ENCODE measurements at places on chromosomes 1 and 21. TPM values are rescaled to one million over a fixed set of nuclear protein-coding genes. Genes with fewer than 3 reads are reported as not detected.

Gene OR6N1
- not detected for total RNA-seq

Gene LCE2C
- total RNA-seq: not detected

Gene CLDN8
- total RNA-seq: not detected

Gene MATN1
- not detected for total RNA-seq

Gene WDR64
- total RNA-seq: not detected

DNA sequence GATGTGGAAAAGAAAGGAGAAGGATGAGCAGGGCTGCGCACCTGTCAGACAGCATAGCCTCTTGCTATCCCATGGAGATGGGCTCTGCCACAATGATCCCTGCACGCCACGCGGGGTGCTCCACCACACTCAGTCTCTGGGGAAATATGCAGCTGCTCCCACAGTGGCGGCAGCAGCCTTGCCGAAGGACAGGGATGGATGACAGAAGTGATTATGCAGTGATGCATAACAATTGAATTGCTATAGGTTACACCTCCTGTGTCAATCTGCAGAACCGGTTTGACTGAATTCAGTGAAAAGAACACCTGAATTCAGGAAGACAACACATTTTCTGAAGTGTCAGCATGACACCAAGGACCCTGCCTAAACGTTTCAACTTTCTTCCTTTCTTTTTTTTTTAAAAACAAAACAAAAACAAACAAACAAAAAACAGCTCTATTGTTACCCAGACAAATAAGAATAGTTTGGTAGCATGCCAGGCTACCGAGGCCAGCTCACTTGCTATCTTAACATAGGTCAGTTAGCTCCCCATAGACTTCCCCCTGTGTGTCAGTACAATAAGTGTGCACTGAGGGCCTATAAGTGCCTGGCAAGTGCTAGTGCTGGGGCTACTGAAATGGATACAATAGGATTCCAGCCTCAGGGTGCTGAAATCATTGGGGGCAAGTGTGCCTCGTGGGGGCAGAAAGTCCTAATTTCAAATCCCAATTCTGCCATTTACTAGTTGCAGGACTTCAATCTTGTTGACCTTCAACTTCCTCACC, 127.6 kb upstream of the LMO4 start:
- DNase-seq: no peak

Gene CELA2B
- total RNA-seq: not detected

- no peak for DNase-seq
These were observed 16.1 kb downstream of the DIPK1A start for GRCh38 chr1:92944901-92945747.

Gene AK5
- total RNA-seq: 0.38 TPM

GRCh38 chr1:15358565-15359133, 51.0 kb upstream of the EFHD2 start:
- DNase-seq: no peak

DNA sequence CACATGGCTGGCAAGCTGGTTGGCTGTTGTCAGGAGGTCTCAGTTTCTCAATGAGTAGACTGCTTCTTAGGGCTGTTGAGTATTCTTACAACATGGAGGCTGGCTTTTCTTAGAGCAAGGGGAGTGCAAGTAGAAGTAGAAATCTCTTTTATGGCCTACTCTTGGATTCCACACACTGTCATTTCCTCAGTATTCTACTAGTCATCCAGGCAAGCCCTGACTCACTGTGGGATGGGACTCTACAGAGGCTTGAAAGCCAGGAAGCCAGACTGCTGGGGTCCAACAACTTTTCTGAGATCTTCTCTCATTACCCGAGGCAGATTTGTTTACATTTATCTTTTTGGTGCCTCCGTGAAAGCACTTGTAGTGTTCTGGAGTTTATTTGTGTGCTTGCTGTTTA, 196.2 kb upstream of the APP start:
- DNase-seq: no peak

DNA sequence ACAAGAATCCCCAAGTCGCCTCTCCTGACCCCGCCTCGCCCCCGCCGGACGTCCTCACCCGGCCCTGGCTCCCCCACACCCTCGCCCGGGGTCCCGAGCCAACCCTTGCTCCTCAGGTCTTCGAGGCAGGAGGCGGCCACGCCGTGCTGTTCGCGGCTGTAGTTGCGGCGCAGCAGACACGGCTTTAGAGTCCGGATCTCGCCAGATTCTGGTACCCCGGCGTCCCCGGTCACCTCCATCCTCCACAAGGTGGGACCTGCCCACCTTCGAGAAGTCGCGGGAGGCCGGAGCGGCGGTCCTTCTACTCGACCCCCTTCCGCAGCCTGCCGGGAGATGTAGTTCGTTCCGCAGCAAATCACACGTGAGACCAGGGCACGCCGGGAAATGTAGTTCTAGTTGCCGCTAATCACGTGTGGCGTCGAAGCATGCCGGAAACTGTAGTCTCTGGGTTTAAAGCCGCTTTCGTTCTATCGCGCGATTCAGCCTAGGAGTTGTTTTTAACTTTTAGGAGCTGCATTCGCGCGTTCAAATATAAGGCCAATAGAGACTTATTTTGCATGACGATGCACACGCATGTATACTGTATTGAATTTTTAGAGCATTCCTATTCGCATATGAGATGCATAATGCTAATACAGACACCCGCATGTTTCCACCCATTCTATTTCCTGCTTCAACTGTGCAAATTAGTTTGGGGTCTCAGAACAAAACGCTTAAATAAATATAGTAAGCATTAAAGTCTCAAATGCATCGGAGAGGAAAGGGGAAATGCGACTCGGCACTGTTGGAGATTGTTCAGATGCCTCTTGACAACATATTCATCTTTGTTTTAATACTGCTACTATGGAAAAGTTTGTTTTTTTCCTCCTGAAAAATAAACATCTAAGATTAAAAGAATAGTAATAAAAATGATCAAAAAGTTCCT, at the start of gene DFFA:
TSS of gene DFFA (minus strand) at position 310 of the 925 bp plus-strand sequence. CDS start at position 239, 71 bp downstream.
- DNase-seq: peak; percentile 96

GRCh38 chr1:83769072-83769471, 229.9 kb downstream of the TTLL7 start:
- no peak for DNase-seq

- no peak for DNase-seq
These were observed 17.6 kb upstream of the MTARC2 start for GRCh38 chr1:220730486-220730885.

Gene LORICRIN
- total RNA-seq: not detected

DNA sequence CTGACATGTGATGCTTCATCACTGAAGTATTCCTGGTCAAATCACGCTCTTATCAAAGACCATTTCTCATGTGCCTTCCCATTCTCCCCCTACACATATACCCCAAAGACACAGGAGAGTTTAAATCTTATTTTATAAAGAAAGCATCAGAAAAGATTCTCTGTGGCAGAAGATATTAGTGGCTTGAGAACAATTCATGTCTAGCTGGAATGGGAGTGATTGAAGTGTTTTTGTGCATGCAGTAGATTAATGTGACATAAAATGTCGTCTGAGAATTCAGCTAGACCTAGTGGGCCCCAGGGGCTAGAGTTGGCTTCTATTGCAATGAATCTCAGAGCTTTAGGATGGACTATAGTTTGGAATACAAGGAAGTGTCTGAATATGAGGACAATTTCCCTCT, 163.9 kb downstream of the HUNK start:
- DNase-seq: no peak

- no peak for DNase-seq
These were observed 63.0 kb downstream of the PIGK start for GRCh38 chr1:77156214-77156613.

- no peak for DNase-seq
These were observed 322 bp downstream of the TFB2M start for GRCh38 chr1:246565751-246566127.

DNA sequence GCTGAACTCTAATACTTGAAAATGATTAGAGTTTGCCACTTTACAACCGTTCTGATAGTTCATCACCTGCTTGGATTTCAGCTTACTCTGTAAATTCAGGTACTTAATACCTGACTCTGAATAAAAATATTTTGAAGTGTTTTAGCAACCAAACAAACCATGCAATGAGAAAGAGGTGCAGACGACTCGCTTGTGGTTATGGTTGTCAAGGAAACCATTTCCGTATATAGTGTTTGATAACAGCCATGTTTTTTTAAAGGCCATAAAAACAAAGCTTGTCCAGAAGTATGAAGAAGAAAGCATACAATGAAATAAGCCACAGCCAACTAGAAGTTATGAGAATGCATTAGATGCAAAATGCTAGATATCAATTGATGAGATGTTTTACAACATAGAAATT, 167.2 kb upstream of the HMCN1 start:
- DNase-seq: no peak

DNA sequence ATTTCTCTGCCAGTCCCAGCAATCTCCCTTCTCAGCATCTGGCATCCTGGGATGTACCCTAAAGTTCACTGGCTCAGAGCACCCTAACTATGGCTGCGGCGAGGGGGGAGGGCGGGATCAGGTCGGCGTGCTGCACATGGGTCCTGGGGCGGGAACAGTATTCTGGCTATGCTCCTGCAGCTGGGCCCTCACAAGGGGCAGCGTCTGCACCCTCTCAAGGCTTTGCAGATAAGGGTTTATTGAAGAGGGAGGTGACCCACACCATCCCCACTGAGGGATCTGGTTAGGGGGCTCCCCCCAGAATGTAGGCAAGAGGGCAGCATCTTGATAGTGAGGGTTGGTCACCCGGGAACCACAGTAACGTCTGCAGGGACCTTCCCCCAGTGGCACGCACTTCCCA, 44.9 kb upstream of the PCBP3 start:
- no peak for DNase-seq

DNA sequence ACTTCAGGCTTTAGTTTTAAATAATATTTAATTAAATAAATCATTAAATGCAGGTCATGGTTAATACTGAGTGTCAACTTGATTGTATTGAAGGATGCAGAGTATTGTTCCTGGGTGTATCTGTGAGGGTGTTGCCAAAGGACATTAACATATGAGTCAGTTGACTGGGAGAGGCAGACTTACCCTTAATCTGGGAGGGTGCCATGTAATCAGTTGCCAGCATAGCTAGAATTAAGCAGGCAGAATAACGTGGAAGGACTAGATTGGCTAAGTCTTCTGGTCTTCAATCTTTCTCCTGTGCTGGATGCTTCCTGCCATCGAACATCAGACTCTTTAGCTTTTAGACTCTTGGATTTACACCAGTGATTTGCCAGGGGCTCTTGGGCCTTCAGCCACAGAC, 85.3 kb downstream of the MAP3K21 start:
- no peak for DNase-seq

DNA sequence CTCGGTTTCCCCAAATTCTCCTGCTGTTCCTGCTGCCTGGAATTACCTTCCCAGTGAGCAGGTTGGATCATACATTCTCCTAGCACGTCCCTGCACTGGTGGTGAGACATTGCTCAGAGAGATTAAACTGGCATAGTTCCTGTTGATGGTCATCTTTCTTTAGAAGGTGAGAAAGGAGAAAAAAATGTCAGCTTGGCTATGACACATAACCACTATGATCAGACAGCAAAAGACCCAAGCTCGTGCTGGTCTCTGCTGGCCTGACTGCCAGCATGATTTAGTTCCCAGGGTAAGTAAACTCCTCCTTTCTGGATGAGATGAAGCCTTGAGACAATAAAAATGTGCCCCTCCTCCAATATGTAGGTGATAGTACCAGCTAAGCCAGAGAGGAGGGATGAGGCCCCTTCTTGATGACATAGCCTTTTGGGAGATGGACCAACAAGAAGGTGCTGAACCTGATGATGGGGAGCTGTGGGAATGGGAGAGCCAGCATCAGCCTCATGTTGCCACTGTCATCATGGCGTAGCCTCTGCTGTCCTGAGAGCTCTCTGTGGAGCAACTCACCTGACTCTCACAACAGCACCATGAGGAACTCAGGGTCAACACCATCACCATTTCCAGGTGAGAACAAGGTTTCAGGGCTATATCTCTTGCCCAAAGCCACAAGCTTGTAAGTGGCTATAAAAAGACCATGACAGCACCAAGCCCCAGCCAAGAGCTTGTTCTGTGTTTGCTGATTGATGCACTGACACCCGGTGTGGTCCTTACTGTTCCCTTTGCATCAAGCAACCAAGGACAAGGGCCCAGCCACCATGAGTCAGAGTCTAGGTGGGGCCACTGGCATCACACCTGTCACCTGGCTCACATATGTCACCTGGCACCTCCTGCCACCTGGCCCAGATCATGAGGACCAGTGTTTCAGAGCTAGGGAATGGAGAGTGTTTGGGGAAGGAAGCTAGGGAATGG, 200.0 kb downstream of the MATN1 start:
- DNase-seq: peak; percentile 57

Gene APCS
- total RNA-seq: 0.32 TPM

Gene PFDN2
- total RNA-seq: 62.3 TPM

GRCh38 chr1:205128050-205128449, 6.3 kb upstream of the RBBP5 start:
- DNase-seq: no peak

- no peak for DNase-seq
These were observed 51.8 kb downstream of the VWA5B1 start for GRCh38 chr1:20342294-20343148.

GRCh38 chr1:235822685-235823084, 44.0 kb downstream of the LYST start:
- no peak for DNase-seq

Gene ATP6V1G3
- not detected for total RNA-seq

Gene ZNF697
- 9.2 TPM for total RNA-seq

- DNase-seq: peak; percentile 37
These were observed 53.9 kb downstream of the DMRTB1 start for GRCh38 chr1:53512807-53513755.

- no peak for DNase-seq
These were observed 4.6 kb downstream of the NTRK1 start for GRCh38 chr1:156865258-156865657.

GRCh38 chr1:24508911-24509310, 6.3 kb downstream of the RCAN3 start:
- no peak for DNase-seq

- DNase-seq: no peak
These were observed 5.8 kb downstream of the ZMYND12 start for GRCh38 chr1:42450061-42450460.

Gene ATP1A4
- 0.40 TPM for total RNA-seq

Gene TMPRSS15
- not detected for total RNA-seq

GRCh38 chr1:111463029-111463683, 10.6 kb upstream of the C1orf162 start:
- DNase-seq: no peak

- DNase-seq: no peak
These were observed 22.4 kb downstream of the ARHGEF19 start for GRCh38 chr1:16189921-16190621.

GRCh38 chr1:198082576-198082975, 74.2 kb upstream of the NEK7 start:
- DNase-seq: no peak

Gene CFAP74
- not detected for total RNA-seq

DNA sequence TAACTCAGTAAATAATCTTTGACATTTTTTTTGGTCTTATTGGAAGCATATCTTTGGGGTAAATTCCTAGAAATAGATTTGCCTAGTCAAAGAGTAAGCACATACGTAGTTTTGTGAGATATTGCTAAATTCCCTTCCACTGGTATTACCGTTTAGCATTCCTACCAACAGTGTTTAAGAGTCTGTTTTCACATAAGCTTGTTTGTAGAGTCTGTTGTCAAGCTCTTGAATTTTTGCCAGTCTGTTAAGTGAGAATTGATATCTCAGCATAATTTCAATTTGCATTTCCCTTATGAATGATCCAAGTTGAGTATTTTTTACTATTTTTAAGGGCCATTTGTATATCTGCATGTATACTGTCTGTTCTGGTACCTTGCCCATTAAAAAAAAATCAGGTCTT, 37.0 kb upstream of the MPC2 start:
- no peak for DNase-seq
